ENCODE measurements at places on chromosomes 2 and 18.

DNA sequence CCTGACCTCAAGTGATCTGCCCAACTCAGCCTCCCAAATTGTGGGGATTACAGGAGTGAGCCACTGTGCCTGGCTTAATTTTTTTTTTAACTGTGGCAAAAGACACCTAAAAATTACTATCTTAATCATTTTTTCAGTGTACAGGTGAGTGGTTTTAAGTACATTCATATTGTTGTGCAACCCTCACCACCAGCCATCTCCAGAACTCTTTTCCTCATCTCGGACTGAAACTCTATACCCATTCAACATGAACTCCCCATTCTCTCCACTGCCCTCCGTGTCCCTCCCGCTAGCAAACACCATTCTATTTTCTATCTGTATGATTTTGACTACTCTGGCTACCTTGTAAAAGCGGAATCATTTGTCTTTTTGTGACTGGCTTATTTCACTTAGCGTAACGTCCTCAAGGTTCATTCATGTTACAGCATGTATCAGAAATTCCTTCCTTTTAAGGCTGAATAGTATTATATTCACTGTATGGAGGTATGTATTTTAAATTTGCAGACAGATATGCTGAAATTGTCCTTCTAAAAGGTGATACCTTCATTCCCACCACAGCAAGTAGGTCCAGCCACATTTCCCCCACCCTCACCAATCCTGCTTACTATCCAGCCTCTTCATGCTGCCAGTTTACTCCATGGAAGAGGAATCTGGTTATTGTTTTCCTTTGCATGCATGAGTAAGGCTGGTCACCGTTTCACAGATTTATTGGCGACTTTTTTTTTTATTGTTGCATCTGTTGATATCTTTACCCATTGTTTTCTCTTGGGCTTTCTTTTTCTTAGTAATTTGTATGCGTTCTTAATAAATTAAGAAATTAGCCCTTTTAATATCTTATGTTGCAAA lies 40.6 kb upstream of the ANXA4 start:
- no peak for DNase-seq

- no peak for DNase-seq
These were observed 8.2 kb upstream of the TTC21B start for GRCh38 chr2:165961818-165962217.

DNA sequence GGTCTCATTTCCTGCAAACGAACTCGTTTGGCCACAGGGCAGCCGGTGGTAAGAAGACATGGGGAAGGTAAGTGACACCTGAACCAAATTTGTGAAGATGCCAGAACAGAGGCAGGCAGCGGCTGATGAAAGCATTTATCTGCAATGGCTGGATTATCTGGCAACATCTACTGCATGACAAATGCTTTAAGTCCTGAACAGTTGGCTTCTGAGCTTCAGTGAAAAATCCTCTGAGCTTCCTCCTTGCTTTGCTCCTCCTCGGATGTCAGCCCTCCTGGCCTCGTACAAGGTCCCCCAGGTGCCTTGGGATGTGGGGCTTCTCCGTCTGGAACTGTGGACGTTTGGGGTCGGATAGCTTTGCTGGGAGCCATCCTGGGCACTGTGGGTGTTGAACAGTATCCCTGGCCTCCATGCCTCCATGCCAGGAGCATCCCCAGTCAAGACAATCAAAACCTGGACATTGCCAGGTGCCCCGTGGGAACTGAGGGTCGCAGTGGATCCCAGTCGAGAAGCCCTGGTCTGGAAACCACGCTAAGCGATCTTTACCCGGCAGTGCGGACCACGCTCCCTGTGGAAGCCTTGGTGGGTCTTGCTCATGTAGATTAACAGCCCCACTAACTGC lies 49.3 kb downstream of the KCNG2 start:
- no peak for DNase-seq

DNA sequence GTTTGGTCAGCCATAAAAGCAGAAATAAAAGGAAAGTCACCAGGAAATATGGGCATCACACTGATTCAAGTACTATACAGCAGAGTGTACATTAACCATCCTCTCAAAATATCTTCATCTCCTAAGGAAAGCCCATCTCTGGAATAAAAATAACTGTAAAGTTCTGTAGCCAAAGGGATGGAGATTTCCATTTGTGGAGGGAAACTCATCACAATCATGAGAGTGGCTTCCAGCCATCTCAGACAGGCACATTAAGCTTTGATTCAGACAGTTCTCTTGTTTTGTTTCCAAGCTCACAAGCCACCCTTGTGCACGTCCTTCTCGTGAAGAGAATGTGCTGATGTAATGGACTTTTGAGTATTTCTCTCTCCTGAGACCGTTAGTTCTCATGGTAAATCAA lies 695.5 kb downstream of the LRRTM4 start:
- DNase-seq, result no peak

DNA sequence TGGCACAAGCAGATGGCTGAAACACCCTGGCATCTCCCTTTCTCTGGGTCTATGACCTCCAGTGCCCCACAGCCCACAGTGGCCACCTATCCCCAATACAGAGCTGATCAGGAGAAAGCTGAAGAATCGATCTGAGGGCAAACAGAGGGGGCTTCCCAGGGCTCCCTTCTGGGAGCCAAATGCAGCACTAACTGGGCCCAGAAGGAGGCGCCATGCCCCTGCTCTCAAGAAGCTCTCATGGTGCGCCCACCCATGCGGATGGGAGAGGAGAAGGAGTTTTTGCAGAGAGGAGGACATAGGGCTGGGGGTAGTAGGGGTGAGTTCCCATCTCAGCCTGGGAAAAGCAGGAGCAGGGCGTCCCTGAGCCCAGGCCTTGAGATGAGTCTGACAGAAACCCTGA lies 787.3 kb upstream of the RAB6C start:
- no peak for DNase-seq

GRCh38 chr18:54423831-54424230 lies 66.1 kb downstream of the C18orf54 start:
- DNase-seq, result no peak

GRCh38 chr18:37571266-37571665 lies 5.7 kb upstream of the CELF4 start:
- DNase-seq, result no peak

DNA sequence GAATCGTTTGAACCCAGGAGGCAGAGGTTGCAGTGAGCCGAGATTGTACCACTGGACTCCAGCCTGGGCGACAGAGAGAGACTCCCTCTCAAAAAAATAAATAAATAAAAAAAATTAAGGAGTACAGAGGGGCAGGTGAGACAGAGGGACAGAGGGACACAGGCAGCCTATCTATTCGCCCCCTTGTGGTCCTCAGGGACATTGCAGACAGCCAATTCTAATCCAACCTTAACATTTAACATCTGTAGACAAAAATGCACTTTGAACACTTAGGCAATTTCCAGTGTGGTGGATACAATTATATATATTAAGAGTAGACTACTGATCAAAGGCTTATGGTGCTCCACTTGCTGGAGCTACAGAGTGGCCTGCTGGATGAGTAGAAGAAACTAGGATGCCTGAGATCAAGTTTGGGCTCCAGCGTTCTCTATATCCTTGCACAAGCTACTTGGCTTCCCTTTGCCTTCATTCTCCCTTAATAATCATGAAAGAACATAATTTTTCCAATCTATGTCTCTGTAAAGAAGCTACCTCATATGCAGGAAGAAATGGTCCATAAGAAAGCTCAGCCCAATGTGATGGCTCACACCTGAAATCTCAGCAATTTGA lies 8.2 kb upstream of the SMARCAL1 start:
- DNase-seq, result peak; percentile 14

DNA sequence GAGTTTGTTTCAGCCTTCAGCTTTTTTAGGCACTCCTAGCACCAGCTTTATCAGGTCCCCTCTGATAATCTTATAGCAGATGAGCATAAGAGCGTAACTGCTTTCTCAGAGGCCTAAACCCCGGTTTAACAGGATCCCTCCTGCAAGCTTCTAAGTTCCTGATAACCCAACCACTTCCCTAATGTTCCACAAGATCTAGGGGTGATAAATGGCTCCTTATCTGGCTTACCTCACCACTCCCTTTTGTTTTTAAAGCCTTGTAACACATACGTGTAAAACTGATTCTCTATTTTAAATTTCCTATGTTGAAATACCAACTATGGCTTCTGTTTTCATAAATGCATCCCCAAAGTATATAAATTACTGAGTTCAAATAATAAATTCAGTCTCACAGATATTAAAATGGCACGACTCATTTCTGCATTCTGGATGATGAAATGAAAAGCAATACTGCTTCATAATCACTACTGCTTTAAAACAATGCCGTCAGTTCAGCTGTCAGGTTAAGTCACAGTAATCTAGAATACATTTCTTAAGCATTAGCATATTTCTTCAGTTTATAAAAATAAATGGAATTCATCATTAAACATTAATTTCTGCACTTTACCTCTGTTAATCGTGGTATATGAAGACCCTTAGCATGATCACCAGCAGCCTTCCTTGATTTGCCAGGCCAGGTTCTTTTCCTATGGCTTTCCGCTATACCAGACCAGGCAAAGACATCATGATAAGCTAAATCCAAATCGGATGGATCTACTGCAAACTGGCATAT lies 126.3 kb downstream of the C2orf74 start:
- no peak for DNase-seq

- DNase-seq, result no peak
These were observed 599.1 kb downstream of the NYAP2 start for GRCh38 chr2:225998653-225999052.

- no peak for DNase-seq
These were observed 18.6 kb downstream of the MBOAT2 start for GRCh38 chr2:8984855-8985254.
